Stomach (tissue), 19 donors: ENCODE measurements at places on chromosomes 5 and 9.

DNA sequence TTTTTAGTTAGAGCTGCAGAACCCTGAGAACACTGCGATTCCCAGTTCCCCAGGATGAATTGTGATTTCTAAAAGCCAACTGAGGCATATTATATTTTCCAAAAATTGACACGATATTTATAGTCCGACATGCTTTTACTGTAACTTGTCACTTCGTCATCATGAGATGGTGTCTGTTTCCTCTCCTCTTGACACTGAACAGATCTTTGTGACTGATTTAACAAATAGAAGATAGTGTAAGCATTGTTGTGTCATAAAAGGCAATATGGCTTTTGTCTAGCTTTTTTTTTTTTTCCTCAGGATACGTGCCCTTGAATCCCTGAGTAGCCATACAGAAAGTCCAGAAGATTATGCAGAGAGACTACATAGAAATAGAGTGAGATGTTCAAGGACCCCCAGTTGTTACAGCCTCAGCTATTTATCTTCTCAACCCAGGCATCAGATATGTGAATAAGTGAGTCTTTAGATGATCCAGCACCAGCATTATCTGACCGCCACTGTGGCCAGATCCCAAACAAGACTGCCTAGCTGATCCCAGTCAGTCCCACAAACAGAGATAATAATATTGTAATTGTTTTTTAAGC, 27.8 kb upstream of the CCL21 start:
- DNase-seq: no peak

GRCh38 chr5:109345699-109346098, 64.1 kb downstream of the PJA2 start:
- no peak for DNase-seq

GRCh38 chr9:132994410-132995120, 16.1 kb downstream of the GFI1B start:
- DNase-seq: peak; percentile 48

- no peak for DNase-seq
These were observed 24.2 kb upstream of the MELK start for GRCh38 chr9:36548454-36548853.

DNA sequence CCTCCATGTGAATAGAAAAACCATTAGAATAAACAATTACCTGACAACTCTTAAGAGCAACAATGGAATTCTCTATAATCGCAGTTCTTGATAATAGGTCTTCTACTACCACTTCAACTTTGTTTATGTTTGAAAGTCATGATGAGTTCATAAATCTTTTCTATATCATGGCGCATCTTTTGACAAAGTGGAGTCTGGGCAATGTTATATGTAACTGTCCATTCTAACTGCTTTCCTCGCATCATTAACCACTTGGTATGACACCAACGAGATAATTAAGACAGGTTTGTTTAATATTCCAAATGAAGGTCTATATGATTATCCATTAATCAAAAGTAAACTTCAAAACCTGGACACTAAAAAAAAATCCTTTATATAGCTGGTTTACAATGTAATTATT, 272.0 kb downstream of the DENND1A start:
- no peak for DNase-seq

DNA sequence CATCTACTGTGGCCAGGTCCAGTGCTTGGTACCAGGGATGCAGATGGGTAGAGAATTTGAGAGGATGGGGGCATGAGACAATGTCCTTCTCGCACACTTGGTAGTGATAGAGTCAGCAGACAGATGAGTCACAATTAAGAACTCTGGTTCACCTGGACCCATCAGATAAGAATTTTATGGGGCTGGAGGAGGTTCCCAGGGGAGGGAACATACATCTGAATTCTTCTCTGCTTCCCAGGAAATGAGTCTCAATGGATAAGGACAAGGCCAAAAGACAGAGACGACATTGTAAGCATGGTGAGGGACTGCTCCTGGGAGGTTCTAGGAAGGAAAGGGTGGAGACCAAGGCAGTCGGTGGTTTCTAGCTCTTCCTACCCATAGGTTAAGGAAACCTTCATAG, 5.3 kb downstream of the SLC4A9 start:
- no peak for DNase-seq

- DNase-seq: peak; percentile 14
These were observed 39.1 kb downstream of the WHRN start for GRCh38 chr9:114465906-114466900.

- no peak for DNase-seq
These were observed 138.8 kb upstream of the NFIL3 start for GRCh38 chr9:91562416-91562815.

- no peak for DNase-seq
These were observed 43.7 kb downstream of the RANBP6 start for GRCh38 chr9:5971740-5972139.

GRCh38 chr5:95317085-95317484, 32.2 kb upstream of the MCTP1 start:
- no peak for DNase-seq

- no peak for DNase-seq
These were observed 38.2 kb downstream of the C5orf15 start for GRCh38 chr5:133930061-133930812.

- DNase-seq: no peak
These were observed 165.4 kb downstream of the COL23A1 start for GRCh38 chr5:178424810-178425177.

- DNase-seq: no peak
These were observed 9.9 kb downstream of the MLANA start for GRCh38 chr9:5900622-5901021.

DNA sequence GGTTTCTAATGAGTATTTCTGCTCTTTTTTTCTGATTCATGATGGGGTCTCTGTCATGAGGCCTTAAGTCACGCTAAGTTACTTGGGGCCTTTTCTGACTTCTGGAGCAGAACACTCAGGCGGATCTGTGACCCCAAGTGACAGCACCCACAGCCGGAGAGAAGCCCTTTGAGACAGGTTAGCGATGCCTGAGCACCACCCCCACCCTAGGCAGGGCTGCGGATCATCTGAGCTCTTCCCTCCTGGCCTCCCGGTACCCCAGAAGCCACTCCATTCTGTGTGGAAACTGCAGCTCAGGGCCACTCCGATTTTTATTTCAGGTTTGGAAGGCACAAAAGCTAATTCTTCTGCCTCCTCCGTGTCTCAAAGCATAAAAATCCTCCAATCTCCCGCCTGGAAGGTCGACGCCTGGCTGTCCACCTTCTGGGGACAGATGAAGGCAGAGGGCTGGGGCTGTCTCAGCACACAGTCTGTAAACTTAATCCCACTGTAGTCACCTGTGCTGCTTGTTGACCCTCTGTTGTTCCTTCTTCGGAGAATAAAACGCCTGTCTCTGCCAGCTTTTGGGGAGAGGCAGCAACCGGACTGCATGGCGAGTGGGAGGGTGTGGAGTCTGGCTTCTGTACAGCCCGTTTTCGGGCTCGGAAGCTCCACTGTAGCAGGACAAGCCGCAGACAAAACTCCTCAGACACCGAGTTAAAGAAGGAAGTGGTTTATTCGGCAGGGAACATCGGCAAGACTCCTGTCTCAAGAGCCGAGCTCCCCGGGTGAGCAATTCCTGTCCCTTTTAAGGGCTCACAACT, 88.8 kb downstream of the SPRY4 start:
- DNase-seq: no peak

DNA sequence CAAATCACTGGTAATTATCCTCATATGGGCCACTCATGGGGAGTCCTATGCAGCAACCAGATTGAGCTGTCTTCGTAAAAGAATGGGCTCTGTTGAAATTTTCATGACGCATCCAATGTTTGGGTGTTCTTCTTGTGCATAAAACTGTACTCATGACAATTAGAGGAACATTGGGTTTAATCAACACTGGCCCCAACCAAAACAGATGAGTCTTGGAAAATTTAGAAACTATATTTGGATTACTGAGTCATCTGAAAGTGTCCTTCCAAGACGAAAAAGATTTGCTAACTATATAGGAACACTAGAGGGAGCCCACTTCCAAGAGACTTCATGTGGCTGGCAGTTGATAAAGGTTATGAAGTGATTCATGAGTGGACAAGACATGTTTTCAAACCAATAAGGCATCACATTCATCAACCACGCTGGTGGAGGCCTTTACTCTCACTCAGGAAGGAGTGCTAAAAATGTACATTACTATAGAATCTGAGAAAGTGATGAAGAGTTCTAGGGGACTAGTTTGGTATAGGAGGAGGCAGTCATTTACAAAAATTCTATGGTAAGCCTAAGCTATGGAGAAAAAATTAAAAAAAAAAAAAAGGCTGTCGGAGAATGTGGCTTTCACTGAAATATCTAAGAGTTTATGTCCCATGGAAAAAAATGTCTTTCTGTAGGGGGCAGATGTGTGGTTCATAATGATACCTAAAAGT, 313.5 kb downstream of the PRDM9 start:
- DNase-seq: no peak

DNA sequence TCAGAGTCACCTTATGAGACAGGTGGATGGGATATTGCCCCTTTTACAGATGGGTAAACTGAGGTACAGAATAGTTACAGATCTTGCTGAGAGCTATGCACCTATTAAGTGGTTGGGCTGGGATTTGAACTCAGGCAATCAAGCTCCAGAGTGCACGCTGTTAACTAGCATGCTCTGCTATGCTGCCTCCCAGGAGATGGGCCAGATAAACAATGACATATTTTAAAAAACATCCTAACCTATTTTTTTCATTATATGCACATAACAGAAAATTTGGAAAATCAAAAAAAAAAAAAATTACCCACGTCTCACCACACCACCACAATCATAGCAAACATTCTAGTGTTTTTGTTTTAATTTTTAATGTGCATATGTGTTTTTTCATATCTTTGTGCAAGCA, 123.4 kb upstream of the STC2 start:
- DNase-seq: no peak

DNA sequence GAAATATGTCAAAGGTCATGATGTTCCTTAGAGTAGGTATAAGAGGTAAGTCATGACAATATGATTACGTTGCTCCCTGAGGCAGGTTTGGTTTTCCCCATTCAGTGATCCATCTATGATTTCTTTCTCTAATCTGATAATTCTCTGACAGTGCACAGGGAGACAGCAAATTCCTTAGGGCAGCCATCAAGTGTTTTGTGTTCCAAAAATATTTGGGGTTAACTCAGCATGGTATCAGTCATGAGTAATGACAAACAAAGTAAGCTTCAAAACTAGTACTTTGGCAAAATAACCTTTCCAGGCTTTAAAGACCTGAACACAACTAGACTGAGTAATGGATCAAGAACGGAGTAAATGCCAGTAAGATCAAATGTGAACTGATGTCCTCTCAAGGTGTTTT, 55.3 kb upstream of the SPATA31E1 start:
- DNase-seq: no peak

- no peak for DNase-seq
These were observed 22.0 kb downstream of the FNIP1 start for GRCh38 chr5:131774652-131775367.

- no peak for DNase-seq
These were observed 29.0 kb downstream of the PAEP start for GRCh38 chr9:135590486-135591079.

DNA sequence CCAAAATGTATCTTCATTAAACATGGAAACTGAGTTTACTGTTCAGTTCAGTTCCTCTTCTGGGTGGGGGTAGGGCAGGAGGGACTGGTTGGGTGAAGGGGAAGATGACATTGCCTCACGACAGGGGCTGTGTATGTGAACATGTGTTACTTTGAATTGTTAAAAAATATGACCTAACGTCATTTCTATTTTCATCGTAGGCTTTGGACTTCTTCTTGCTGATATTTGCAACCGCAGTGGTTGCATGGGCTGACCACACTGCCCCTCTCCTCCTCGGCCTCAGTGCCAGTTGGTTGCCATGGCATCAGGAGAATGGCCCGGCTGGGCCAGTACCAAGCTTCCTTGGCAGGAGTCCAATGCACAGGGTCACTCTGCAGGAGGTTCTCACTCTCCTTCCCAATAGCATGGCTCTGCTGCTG, 41.5 kb downstream of the HACD4 start:
- DNase-seq: peak; percentile 9

DNA sequence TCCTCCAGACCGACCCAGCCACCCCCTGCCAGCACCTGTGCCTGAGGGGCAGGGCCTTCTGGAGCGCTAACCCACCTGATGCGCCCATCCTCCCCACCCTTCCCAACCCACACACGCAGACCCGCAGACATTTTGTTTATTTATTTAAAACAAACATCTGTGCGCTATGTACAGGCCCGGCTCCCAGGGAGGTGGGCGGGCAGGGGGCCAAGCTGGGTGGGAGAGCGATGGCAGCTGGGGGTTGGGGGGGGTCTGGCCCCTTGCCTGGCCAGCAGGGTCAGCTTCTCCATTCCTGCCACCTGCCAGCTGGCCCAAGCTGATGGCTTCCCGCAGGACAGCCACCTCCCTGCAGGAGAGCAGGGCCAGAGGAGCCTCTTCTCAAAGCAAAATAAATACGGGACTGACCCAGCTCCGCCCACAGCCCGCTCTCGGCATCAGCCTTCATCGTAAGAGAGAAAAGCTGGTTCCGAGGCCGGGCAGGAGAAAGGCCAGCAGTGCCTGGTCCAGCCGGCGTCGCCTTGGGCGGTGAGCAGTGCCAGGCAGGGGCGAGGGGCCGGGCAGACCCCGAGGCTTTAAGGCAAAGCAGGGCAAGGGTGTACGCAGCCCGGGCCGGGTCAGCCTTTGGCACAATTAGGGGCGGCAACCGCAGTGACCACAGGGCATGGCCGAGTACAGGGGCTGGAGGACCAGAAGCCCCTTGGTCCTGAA, 10.9 kb upstream of the CLIC3 start:
- peak; percentile 53 for DNase-seq

GRCh38 chr9:13266167-13266566, 13.3 kb downstream of the MPDZ start:
- no peak for DNase-seq

GRCh38 chr9:16884952-16885513, 14.6 kb upstream of the BNC2 start:
- peak; percentile 42 for DNase-seq

DNA sequence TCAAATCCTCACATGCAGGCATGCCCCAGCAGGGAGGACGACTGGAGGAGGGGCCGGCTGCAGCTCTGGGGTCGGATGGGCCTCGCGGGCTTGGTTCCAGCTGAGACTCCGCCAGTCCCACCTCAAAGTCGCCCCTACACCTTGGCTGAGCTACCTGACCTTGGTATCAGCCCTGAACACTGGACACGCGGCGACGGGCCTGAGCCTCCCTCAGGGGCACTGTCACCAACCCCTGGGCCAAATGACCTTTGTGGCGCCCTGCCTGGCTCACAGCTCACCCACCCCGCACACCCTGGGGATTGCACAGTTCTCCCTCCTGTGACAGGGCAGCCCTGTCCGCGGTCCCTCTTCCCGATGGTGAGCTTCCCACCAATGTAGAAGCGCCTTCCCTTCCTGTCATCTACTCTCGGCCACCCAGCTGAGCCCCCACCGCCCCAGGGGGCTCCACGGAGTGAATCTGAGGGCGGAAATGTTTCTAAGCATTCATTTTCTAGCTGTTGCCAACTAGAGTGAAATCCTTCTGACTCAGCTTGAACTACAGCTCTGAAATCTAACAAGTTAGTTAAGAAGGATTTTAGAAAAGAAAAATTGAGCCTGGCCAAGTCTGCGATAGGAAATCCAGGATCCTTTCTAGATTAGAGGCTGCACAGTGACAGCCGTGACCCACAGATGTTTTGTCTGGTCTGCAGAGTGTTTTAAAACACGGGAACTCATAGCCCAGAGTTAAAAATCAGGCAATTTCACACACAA, 138.9 kb upstream of the PHYKPL start:
- DNase-seq: peak; percentile 50
